ENCODE measurements at places on chromosomes 5 and 9.

DNA sequence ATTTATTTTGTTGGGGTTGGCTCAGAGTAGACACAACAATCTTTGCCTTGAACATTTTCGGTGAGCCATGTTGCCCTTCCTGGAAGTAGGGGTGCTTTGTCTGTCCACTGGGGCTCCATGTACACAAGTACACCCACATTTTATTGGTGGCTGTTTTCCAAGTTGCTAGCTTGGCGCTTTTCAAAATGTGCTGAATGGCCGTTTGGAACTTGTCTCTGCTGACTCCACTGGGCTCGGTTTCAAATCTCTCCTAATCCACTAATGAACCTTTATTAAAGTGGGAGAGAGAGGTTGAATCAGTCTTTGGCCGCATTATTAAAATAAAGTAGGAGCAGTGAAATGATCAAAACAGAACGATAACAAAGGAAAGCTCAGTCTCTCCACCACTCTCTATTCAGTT is 64.6 kb upstream of the TAF11L2 start:
- DNase-seq: peak; percentile 40

DNA sequence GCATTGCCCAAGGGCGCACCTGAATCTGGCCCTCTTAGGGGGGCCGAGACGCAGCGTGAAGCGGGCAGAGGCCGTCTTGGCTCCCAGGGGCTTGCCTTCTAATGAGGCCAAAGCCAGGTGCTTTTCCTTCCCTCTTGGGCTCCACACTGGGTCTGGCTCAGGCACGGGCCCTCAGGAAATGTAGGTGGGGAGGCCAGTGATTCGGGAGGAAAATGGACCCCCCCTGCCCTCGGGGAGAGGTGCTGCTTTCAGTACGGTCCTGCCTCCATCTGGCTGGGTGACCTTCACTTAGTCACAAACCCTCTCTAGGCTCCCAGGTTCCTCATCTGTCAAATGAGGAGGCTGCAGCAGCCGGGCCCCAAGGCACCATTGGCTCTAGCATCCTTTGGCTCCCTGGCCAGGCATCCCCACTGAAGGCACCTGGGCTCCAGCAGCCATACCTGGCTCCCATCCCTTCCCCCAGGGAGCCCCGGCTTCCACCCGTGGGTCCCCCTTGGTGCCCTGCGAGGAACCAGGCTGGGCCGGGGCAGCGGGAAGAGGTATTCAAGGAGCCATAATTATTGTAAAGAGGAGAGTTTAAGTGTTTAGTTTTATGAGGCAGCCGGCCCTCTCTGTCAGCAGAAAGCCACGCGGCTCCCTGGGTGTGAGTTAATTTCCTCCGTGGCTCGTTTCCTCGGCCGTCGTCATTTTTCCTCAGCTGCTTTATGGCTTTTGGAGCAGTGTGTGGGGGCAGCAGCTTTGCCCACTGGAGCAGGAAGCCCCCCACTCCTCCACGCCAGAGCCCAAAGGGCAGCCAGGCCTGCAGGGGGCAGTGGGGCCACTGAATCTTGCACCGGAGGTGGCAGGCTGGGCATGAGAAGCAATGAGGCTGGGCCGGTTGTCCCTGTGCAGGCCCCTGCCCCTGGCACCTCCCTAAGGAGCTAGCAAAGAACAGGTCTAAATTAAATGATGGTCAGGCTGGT is 24.9 kb upstream of the UNC5A start:
- no peak for DNase-seq

GRCh38 chr9:127058011-127058644 is 64.3 kb downstream of the ANGPTL2 start:
- no peak for DNase-seq

GRCh38 chr9:98873951-98874371 is 66.5 kb downstream of the GALNT12 start:
- DNase-seq: no peak

GRCh38 chr5:146047396-146047795 is 58.0 kb downstream of the PLAC8L1 start:
- DNase-seq: no peak

DNA sequence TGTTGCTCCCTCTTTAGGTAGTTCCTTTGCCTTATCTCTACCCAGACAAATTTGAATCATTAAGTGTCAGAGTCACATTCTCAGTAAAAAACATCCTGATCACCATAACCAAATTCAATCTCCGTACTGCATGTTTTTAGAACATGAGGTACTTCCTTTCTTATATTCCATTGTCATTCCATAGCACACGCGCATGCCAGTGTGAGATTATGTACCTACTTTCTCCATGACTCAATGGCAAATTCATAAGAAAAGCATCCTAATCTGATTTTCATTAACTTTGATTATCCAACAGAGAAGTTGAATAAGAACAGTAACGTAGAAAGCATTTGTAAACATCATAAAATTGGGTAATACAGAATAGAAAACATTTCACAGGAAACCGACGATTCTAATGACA is 1118.6 kb upstream of the CDH9 start:
- no peak for DNase-seq

- DNase-seq: no peak
Measured at GRCh38 chr9:83466351-83466750, 71.8 kb downstream of the FRMD3 start.

- no peak for DNase-seq
Measured at GRCh38 chr5:163106098-163106497, 331.3 kb upstream of the CCNG1 start.

All from eye (tissue), 1 donor.